Stimulated activated effector memory CD8-positive, alpha-beta T cell treated with anti-CD3 and anti-CD28 coated beads, Interleukin-12 subunit alpha, Interleukin-12 subunit beta, amount 100 ng/mL, for 72 hours (primary cell): ENCODE measurements at places on chromosomes 4 and X.

GRCh38 chr4:122170775-122171174 is 18.6 kb downstream of the BLTP1 start:
- no peak for DNase-seq

DNA sequence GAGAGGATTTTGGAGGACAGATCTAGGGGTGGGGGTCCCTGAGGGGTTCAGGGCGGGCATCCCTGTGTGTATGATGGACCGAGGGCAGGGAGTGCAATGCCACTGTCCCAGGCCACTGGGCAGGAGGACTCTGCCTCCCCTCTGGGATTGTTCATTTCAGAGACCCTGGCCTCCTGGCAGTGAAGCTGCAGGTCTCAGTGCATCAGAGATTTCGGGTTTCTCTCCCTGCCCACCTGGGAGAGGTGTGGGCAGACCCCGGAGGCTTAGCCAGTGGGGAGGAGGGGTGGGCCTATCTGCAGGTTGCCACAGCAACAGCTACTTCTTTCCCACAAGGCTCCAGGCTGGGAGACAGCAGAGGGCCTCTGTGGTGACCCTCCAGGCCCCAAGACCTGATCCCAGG is 80.1 kb upstream of the LRPAP1 start:
- no peak for DNase-seq

DNA sequence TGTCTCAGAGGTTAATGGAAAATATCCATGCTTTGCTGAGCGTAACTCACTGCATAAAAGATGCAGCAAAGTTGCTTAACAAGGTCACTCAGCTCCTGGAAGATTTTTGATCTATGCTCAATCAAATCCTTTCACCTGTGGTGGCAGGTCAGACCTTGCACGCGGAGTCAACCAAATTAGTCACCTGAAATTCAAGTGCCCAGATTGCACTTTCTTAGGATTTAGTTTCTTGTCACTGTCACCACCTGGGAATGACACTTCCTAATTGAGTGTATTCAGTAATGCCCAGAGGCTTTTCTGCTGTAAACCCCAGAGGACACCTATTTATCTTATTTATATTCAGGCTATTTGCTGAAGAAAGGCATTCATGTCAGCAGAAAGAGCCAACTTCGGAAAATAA is 215.8 kb upstream of the SMIM31 start:
- DNase-seq = no peak

DNA sequence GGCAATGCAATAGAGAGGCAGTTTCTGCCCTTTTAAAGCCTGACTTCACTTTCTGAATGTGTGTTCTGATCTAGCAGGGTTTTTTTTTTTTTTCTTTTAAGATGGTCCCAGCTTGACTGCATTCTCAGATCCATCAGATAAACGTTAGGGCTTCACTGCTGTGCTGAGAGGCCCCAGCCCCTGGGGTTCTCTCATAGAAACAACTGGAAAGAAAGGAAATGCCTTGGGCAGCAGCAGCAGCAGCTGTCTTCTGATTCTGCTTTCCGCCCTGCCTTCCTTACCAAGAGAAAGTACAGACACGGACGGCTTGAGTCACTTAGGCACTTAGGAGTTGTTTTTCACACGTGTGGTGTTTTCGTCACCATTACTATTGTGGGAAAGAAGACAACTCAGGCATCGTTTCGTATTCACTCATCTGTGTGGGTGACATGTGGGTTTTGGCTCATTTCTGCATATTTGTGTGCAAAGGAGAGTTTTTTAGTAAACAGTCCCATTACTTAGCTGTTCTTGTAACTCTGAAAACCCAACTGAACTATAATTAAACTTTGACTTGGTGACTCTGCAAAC is 172.0 kb downstream of the PTTG2 start:
- DNase-seq = peak; percentile 87

DNA sequence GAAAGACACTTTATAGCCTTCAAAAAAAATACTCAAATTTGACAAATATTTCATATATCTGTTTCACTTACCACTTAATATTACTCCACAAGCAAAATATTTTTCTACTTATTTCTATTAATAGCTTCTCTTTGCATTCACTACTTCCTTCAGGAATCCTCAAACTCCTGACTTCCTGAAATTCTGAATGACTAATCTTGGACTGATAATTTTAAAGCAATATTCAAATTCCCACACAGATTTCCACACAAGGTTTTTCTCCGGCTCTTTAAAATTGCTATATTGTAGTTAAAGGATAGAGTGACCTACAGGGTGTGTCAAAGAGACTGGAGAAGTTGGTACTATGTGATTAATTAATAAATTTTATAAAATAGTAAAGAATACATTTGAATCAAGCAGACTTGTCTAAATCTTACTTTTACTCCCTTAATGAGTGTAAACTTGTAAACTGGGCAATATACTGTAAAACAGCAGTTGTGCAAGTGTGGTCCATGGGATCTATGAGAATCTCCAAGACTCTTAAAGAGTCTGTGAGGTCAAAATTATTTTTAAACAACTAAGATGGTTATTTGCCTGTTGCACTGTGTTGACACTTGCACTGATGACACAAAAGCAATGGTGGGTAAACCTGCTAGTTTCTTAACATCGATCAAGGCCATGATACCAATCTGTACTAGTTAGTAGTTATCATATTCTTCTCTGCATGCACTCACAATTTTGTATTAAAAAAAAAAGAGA is 44.5 kb downstream of the ANKRD17 start:
- no peak for DNase-seq

DNA sequence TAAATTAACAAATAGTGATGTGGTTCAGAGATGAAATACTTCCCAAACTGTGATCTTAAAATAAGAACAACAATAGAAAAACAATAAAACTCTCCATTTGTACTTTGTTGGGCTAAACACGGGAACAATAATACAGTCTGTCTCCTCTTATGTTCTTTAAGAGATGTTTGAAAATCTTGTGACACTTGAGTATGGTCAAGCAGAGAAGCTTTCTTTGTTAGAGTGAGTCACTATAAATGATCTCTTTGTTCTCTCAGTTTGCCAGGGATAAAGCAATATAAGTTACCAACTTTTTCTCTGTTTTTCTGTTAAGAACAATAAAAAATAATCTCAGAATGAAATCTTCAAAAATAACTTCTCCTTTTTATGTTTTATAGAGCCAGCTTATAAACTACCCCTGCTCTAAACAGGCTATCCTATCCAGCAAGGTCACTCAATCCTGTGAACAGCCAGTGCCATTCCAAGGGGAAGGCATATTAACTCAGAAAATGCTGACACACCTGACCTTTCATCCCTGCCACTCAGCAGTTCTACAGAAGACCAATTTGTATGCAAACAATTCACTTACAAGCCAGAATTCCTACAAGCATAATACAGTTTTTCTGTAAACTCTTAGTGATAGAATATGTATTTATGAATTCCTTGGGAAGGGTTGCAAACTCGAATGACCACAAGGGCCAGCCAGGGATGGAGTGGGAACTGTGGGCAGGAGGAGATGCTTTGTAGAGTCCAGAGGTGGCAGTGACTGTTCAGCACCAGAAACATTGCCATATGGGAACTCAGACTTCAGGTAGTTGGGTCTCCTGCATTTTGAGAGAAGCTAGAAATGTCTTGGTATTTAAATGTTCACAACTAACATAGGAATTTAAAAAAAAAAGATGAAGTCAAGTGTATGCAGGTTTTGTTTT is 52.2 kb downstream of the AFM start:
- DNase-seq = no peak

DNA sequence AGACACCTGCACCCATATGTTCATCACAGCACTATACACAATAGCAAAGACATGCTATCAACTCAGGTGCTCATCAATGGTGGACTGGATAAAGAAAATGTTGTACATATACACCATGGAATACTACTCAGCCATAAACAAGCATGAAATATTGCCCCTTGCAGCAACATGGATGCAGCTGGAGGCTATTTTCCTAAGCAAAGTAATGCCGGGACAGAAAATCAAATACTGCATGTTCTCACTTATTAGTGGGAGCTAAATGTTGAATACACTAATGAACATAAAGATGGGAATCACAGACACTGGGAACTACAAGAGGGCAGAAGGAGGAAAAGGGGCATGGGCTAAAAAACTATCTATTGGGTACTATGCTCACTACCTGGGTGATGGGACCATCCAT is 278.5 kb downstream of the GPC3 start:
- DNase-seq = no peak

DNA sequence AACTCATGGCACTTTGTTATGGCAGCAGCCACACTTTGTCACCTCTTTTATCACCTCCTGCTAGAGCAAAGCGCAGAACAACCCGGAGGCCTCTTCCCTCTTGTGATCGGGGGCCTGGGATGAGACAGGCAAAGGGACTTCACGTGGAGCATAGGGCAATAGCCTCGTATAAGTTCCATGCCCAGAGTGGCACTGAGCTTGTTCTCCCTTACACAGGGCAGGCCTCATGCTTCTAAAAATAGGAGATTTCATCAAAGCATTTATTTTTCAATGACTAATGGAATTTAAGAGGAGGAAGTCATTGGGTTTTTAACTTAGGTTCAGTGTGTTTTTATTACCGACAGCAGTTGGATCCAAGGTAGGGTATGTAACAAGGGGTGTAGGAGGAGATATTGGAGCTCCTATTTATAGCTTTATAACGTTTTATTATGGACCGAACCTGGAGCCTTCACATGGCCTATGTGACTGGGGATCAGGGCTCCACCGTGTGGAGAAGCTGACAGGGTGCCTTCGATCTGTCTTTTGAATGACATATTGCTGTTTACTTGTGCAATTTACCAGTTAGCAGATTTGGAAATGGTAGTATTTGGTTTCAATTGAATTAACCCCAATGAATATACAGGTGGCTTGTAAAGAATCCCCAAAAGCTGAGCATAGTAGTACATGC is 93.8 kb downstream of the SLC2A9 start:
- DNase-seq = no peak

GRCh38 chrX:154793084-154793795 is 12.0 kb downstream of the MPP1 start:
- DNase-seq = no peak

DNA sequence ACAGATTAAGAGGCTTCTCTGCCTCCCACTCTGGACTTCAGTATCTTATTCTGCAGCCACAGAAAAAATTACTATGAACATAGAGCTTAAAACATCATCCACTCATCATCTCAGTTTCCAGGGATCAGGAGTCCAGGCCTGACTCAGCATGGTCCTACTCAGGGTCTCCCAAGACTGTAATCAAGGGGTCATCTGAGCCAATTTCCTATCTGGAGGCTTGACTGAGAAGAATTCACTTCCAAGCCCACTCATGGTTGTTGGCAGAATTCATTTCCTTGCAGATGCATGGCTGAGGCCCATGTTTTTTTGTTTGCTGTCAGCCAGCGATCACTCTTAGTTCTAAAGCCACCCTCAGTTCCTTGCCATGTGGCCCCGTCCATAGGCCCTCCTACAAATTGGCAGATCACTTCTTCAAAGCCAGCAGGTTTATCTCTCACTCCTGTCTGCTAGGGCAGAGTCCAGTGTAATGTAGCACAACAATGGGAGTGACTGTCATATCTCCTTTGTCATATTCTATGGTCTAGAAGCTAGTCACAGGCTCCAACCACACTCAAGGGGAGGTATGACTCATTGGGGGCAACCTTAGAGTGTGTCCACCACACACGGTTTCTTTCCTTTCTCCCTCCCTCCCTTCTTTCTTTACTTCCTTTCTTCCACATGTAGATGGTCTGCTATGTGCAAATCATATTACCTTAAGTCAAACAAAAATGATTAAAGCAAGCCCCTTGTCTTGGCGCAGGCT is 251.6 kb downstream of the QDPR start:
- DNase-seq = no peak

GRCh38 chrX:139851730-139852129 is 81.1 kb downstream of the ATP11C start:
- DNase-seq = no peak

DNA sequence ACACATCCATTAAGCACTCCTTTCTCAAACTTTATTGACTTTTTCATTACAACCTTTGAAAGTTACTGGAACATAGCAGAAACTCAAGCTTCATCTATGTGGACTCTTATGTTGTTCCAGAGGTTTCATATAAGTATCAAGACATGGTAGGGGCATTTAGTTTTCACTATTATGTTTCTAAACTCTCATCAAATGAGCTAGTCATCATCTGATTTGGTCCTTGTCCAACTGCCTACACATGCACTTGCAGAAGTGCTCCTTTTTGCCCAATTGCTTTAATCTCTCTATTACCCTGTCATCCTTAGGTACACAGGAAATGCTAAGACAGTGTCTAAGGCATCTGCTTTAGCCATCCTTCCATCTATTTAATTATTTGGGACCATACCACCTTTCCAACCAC is 42.2 kb upstream of the EPGN start:
- no peak for DNase-seq

GRCh38 chr4:6184169-6184568 is 16.2 kb downstream of the JAKMIP1 start:
- no peak for DNase-seq

- no peak for DNase-seq
Observed at GRCh38 chr4:170465429-170465828, 375.7 kb upstream of the AADAT start.

DNA sequence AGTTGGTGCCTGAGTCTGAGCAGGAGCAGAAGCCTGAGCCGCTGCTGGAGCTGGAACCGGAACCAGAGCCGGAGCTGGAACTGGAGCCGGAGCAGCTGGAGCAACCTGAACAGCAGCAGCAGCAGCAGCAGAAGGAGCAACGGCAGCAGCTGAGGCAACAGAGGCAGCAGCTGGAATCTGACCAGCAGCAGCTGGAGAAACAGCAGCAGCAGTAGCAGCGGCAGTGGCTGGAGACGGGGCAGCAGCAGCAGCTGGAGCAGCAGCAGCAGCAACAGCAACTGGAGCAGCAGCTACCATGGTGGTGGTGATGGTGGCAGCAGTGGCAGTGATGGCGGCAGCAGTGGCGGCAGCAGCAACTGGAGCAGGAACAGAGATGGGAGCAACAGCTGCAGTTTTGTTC is 61.5 kb downstream of the AMOT start:
- DNase-seq = no peak

- DNase-seq = no peak
Observed at GRCh38 chrX:133639726-133640125, 224.4 kb upstream of the GPC4 start.

- no peak for DNase-seq
Observed at GRCh38 chr4:87901422-87901992, 68.7 kb downstream of the MEPE start.

DNA sequence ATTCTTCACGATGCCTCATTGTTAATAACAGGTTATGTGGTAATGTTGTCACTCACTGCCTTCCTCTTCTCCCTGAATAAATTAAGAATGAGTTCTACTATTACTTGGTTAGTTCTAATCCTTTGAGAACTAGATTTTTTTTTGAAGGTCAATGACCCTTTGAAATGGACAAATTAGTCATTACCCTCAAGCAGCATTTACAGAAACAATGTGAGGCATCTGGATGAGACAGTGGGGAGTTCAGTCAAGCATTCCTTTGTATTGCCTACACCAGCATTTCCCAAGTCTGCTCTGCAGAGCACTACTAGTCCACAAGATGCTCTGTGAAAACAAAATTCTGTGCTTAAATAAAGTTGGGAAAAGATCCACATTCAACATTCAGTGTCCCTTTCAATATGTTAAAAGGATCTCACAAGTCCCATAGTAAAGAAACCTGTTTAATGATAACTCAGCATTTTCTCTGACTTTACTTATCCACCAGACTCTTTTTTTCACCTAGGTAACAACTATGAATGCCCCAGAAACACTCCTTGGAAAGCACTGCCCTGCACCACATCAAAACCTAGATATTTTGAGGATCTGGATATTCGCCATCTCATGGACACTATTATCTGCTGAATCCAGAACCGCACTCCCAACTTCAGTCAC is 60.6 kb downstream of the CHRDL1 start:
- no peak for DNase-seq
